ENCODE measurements at places on chromosomes 12 and 14.

- no peak for DNase-seq
Observed at GRCh38 chr14:64062381-64063115, 209.7 kb downstream of the SYNE2 start.

GRCh38 chr14:30610787-30611343 is 11.3 kb upstream of the SCFD1 start:
- DNase-seq, result peak; percentile 92

- no peak for DNase-seq
Observed at GRCh38 chr12:116455540-116456329, 103.4 kb upstream of the MAP1LC3B2 start.

DNA sequence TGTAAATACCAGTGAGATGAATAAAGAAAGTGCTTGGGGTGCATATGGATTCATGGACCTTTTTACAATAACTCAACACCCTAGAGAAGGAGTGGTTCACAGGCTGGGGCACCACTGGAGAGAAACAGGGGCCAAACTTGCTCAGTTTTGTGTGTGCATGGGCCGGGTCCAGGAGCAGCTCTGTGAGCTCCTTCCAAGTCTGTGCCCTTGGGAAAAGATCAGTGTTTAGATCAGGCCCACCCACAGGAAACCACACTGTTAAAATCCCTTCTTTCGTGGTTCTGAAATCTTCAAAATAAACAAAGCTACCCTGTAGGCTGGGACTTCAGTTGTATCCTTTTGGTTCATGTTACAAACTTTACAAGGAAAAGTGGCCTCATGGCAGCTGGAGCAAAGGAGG is 156.1 kb upstream of the TMEM260 start:
- no peak for DNase-seq

DNA sequence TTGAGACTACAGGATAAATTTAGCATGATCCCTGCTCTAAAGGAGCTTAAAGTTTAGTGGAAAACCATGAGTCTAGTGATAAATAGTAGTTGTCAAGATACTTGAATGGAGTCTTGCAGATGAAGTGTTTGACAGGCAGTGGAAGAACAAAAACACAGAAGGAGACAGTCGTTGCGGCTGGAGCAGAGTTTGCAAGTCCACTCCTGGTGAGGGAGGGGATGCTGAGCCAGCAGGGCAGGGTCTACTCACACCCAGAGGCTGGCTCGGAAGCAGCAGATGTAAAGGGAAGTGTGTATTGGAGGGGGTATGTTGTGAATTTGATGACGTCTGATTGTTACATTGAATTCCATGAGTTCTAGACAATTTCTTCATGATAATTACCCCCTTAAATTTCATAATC is 61.3 kb downstream of the TRAF3 start:
- DNase-seq, result no peak

DNA sequence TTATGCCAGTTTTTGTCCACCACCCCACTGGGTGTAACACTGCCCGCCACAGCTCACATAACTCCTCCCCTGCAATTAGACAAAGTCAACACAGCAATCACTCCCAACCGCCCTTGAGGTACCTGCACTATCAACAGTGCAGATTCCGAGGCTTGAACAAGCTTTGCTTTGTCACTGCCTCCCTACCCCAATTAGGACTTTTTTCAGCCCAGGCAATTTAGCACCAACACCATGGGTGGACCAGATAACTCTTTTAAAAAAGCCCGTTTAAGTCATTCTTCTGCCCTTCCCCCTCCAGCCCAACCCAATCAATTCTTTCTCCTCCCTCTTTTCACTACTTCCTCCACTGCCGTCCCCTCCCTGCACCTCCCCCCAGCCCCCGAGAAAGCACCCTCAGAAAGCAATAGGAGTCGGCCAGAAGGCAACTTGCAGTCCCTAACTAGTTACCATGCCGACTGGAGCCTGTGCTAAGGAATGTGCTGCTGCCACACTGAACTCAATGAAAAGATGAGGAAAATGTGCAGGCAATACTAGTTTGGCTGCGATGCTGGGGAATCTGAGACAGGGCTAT is 45.7 kb upstream of the OTX2 start:
- DNase-seq, result peak; percentile 77

GRCh38 chr14:86973177-86973576 is 1019.8 kb downstream of the GALC start:
- no peak for DNase-seq

DNA sequence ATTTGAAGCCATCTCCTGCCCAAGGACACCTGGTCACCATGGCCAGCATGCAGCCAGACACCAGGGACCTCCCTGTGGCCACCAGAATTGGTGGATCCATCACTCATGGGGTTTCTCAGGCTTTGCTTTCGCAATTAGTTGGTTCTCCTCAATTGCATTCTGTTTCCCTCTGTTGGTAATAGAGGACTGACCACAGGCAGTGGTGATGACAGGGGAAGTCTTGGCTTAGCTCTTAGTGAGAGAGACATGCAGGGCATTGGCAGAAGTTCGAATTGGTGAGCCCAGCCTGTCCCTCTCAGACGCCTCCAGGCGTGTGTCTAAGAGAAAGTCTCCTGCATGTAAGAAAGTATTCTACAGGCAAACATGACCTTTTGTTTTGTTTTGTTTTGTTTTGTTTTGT is 21.3 kb downstream of the HCAR2 start:
- no peak for DNase-seq

DNA sequence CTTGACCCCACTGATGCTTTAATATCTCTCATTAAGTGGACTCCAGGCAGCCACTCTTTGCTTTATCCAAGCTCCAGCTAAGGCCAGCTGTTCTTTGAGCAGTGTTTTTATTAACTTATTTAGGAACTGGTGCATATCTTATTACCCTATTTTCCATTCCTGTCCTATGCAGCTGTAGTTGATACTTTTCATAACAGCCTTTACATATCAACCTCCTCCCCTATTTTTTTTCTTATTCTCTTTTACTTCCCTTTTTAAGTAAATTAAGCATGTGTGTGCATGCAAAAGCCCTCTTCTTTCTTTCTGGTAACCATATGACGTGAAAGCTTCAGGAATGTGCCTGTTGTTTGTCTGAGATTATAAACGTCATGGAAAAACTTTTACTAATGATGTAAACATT is 121.2 kb downstream of the PTPRQ start:
- DNase-seq, result no peak

GRCh38 chr12:79344855-79345847 is 345.6 kb downstream of the PAWR start:
- peak; percentile 43 for DNase-seq

- DNase-seq, result no peak
Observed at GRCh38 chr12:22573181-22573580, 28.8 kb upstream of the C2CD5 start.

GRCh38 chr12:1927051-1927680 is 8.7 kb upstream of the CACNA2D4 start:
- DNase-seq, result no peak

DNA sequence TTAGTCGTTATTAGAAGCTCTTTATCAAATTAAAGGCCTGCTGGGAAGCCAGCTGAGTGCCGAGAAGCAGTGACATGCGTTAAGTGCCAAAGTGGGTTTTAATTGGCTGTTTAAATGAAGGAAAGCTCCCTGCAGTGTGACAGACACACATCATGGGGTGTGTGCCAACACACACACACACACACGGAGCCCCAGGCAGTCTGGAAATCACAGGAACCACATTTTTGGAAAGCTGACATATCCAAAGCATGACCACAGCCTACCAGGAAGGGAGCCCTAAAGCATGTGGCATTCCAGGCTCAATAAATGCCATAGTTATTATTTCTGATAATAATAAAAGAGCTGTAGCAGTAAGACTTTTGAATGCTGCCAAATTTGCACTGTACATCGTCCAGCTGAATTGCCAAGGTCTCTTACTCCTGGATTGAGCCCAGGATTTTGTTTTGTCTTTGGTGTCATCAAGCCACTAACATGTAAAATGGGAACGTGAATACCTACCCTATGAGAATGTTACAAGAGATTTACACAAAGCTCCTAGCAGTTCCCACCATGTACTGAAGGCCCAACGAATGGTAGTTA is 135.1 kb downstream of the TMEM30B start:
- DNase-seq, result peak; percentile 85
